ENCODE measurements at places on chromosomes 5 and 9.

GRCh38 chr5:125486634-125487033, 740.2 kb upstream of the ZNF608 start:
- DNase-seq: no peak

GRCh38 chr5:108884736-108885135, 137.0 kb downstream of the FER start:
- no peak for DNase-seq

DNA sequence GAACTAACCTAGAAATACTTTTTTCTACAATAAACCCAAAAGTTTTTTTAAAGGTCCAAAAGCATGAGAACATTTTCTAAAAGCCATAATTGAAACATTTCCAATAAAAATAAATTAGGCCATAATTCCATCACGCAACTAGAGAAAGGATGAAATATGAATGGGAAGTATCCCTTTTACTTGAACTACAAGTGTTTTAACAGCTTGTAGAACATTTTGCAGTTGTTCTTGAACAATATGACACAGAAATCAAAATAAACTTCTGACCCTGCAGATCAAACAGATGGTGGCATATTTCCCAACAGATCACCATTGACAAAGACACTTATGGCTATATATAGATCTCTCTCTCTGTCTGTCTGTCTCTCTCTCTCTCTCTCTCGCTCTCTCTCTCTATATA, 624.4 kb downstream of the PSAT1 start:
- DNase-seq: no peak

GRCh38 chr5:143554187-143554717, 150.8 kb upstream of the NR3C1 start:
- DNase-seq: peak; percentile 4

DNA sequence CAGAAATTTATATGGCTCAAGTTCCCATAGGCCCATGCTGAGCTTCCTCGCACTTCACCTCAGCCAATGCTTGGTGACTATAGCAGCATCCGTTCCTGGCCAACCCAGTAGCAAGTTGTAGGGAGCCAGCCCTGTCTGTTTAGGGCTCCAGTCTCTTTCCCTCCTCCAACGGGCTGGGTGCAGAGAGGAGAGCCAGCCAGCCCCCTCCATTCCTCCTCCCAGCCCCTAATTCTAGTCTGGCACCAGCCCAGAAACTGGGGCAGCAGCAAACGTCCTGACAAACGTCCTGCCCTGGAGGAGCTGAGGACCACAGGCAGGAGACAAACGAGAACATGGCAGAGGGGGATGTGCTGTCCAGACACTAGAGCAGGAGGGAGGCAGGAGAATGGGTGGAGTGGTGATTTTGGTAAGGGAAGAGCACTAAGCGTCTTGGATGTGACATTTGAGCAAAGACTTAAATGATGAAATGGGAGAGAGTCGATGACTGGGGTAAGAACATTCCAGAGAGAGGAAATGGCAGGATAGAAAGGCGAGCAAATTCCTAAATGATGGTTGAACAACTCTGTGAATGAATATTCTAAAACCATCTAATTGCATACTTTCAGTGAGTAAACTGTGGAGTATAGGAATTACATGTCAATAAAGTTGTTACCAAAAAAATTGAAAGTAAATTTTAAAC, 222.5 kb upstream of the DAPK1 start:
- DNase-seq: no peak

GRCh38 chr9:35763803-35764202, 9.7 kb upstream of the MSMP start:
- DNase-seq: no peak

GRCh38 chr9:130140706-130141105, 31.5 kb upstream of the NCS1 start:
- peak; percentile 53 for DNase-seq

- DNase-seq: peak; percentile 79
Measured at GRCh38 chr9:35110327-35110761, 5.3 kb downstream of the ATOSB start.

Measured in hematopoietic multipotent progenitor cell treated with erythropoietin and hydrocortisone succinate and interleukin-3 and kit ligand, for 6 days (in vitro differentiated cells).